IPS-NIHi11 (cell line): ENCODE measurements at places on chromosomes 2 and 18.
A peak's percentile ranks its signal among the peaks of the same experiment; 100 is the strongest.

DNA sequence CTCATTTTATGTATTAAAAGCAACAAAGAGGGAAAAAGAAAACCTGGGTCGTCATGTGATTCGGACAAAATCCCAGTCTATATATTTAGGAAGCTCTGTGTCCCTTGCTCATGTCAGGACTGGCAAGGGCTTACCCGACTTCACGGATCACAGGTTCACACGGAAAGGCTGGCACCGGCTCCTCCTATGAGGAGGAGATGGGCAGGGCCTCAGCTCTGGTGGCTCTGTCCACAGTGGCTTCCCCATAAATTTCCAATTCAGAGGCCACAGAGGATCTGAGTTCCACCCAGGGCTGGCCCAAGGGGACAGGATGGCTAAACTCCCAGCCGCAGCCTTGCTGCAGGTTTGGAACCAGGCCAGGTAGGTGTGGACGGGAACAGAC lies 186.8 kb downstream of the BCL2 start:
- no peak for DNase-seq

GRCh38 chr2:7007846-7008741 lies 90.9 kb downstream of the RNF144A start:
- no peak for DNase-seq

DNA sequence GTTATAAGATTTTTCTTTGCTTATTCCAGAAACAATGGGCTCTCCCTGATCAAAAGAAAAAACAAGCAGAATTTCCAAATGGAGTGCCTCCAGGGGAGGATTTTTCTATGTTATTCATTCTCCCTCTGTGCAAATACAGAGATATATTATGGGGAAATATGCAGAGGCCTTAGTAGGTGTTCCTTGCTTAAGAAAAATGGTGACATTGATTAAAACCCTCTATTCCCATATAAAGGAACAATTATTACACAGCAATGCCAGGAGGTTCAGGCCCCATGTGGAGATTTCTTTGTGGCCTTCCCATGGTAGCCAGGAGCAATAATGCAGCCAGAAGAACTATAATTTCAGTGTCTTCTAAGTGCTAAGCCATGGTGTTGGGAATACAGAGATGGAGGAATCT lies 255.9 kb upstream of the CXCR4 start:
- no peak for DNase-seq

GRCh38 chr2:120881981-120882788 lies 146.5 kb downstream of the GLI2 start:
- DNase-seq = no peak

- DNase-seq = no peak
Observed at GRCh38 chr18:54931152-54931551, 28.1 kb downstream of the CCDC68 start.

- no peak for DNase-seq
Observed at GRCh38 chr2:191892391-191892790, 45.5 kb upstream of the CAVIN2 start.

DNA sequence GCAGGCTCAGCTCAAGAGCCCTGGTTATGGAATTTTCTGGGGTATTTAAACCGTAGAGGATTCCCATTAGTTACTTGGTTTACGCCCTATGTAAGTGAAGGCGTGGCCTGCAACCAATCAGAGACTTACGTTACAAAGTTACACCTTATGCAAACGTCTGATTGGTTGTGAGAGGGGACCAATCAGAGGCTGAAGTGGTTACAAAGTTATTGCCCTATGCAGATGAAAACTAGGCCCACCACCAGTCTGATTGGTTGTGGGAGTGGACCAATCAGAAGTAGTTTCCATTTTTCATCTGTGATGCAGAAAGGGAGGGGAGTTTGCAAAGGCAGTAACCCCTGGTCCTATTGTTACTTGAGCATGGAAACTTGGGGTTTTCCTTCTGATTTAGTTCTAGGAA lies 49.1 kb downstream of the DLGAP1 start:
- no peak for DNase-seq

- DNase-seq = no peak
Observed at GRCh38 chr2:164523009-164523408, 98.3 kb downstream of the GRB14 start.

- no peak for DNase-seq
Observed at GRCh38 chr18:45277908-45278307, 337.4 kb upstream of the SLC14A2 start.

- DNase-seq = no peak
Observed at GRCh38 chr2:120513776-120514357, 167.9 kb downstream of the INHBB start.

- DNase-seq = no peak
Observed at GRCh38 chr18:62354151-62354550, 29.0 kb downstream of the TNFRSF11A start.

GRCh38 chr18:28065793-28066186 lies 111.1 kb downstream of the CDH2 start:
- DNase-seq = no peak

DNA sequence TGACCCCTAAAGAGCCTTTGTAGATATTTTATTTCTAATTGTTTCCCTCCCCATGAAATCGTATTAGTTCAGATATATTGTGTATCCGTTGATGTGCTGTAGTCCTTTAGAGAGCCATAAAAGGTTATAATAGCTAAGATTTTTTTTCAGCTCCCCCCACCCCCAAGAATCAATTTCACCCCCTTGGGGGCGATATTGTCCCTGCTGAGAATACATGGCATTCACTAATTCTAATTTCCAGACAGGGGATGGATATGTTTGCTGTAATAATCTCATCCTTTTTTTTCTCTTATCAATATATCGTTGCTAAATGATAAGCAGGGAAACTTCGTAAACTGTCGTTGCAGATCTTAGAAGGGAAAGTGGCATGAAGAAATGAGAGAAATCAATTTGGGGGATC lies 530.7 kb downstream of the TMEM182 start:
- DNase-seq = no peak

- DNase-seq = no peak
Observed at GRCh38 chr2:84857566-84857965, 23.3 kb downstream of the TRABD2A start.

DNA sequence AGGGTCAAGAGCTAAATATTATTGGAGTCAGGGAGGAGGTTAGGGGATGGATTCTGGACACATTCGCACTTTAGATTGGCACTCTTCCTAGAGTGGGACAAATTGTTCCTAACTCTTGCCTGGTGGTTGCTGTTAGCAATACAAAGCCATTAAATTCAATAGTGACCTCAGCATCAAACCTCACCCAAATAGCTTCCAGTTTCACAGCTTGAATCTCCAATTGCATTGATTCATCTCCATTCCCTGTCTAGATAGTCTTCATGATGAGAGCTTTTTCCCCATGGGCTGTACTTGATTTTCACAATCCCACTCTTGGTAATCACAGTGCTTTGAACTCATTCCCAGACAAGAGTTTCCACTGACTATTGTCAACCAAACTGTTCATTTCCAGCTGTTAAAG lies 585.9 kb upstream of the SYT4 start:
- no peak for DNase-seq

GRCh38 chr2:134259571-134259970 lies 5.7 kb downstream of the MGAT5 start:
- DNase-seq = no peak

DNA sequence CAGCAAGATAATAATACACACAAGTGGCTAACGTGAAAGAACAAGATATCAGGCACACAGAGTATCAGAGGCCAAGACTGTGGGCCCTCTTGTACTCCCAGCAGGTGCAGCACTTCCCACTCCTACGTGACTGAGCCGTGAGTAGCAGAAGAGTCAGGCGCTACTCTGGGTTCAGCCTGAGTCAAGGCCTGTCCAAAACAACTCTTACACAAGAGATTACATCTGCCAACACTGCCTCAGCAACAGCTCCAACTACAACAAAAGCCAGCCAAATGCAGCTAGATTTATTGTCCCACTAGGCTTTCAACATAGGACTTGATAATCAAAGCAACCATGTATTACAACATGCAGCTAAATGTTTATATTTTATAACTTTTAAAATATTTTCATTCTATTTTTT lies 56.2 kb downstream of the ITSN2 start:
- no peak for DNase-seq

DNA sequence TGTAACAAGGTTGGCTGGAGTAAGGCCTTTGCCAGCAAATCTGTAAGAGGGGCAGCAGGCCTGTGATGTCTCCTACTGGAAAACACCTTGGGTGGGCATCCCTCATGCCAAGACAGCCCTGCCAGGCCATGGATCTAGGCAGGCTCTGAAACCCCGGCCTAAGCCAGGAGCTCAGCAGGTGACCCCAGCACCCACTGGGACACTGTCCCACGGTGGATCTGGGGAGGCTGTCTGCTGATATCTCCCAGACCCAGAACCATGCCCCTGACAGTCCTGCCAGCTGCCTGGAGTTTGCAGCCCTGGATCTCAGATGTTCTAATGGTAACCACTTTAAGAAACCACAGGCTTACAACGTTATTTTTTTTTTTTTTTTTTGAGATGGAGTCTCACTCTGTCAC lies 117.7 kb downstream of the ZNF516 start:
- DNase-seq = no peak

DNA sequence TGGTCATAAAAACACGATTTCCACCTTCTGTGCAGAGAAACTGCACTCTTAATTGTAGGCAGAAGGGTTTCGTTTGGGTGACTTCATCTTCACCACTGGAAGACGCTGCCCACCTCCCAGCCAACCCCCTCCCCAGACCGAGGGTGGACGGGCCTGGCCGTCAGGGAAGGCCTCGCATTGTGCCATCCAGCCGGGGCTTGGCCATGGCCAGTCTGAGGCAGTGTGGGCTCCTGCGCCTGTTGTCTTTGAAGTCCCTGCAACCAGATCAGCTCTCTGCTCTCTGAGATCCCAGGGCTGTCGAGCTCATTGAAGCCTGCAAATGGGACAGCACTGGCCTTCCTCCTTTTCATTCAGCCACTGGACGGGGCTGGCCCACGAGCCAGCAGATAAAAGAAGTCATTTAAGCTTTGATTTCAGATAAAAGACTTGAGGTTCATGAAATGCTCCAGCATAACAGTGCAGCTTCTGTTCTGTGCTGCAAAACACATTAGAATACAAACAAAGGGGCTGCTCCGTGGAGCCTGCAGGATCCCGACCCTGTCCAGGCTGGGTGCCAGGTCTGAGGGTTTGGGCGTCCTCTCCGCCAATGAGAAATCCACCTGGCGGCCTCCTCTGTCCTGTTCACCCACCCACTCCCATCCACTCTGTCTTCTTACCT lies 253.5 kb downstream of the LDLRAD4 start:
- peak; percentile 46 for DNase-seq
